ENCODE measurements at places on chromosomes 11 and 22.

GRCh38 chr11:109512249-109512648, 90.3 kb downstream of the C11orf87 start:
- no peak for DNase-seq

GRCh38 chr11:132278801-132279574, 908.6 kb downstream of the NTM start:
- DNase-seq: no peak

DNA sequence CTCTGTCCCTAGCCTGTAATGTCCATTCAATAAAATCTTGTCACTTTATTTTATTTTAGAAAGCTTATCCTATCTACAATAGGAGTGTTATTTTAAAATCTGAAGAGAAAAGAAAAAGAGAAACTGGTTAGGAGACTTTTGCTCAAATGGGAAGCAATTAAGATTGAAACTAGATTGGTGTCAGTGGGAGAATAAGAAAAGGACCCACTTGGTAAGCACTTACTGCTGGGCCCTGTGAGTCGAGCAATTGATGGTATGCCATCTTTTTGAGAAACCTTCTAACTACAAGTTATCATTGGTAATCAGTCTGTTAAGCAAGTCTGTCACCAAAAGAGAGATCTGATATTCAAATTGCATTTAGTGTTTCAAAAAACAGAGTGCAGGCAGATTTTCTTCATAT, 258.4 kb downstream of the GRM5 start:
- DNase-seq: no peak

DNA sequence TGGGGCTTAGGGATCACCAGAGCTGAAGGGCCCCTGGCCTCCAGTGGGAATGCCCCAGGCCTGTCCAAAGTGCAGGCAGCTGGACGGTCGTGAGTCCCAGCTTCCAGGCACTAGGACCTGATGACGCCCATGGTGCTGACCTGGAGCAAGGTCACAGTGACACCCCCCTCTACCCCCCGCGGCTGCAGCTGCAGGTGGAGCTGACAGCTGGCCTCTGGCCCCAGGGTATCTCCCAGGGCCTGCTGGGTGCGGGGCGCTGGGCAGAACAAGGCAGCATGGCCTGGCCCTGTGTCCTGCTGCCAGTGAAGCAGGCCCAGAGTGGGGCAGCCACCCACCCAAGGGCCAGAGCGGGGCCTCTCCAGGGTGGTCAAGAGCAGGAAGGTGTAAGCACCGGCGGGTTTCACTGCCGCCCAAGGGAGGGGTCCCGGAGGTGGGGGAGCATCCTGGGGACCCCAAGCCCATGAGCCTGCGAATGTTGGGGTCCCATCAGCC, 553 bp upstream of the TCIRG1 start:
- no peak for DNase-seq

DNA sequence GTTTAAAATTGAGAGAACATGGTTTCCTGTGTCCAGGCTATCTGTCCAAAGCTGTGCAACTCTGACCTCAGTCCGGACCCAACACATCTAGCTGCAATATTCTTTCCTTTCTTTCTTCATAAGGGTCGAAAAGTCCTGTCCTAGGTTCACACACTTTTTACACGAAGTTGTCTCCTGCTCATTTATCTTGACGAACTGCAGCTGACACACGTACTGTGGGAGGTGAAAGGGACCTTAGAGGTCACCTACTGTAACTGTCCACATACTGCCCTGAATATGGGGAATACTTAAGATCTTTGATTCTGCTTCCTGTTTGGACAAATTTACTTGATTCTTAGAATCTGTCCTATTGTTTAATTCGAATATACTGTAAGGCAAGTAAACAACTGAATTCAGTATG, 105.9 kb downstream of the CCDC83 start:
- no peak for DNase-seq

DNA sequence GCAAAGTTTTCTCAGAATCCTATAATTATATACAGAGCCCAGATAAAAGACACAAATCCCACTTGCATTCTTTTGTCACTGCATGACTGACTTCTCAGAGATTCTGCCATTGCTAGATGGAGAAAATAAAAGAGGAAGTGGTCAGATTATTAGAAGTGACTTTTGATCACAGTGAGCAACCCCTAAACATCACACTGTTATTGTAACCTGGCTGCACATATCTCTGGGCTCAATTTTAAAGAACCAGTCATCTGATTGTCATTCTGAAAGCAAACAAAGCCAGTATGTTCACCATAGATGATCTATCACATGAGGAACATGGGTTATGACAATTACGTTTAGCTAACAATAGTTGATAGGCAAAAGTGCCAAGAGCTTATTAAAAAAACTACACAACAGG, 47.8 kb downstream of the COPB1 start:
- no peak for DNase-seq

DNA sequence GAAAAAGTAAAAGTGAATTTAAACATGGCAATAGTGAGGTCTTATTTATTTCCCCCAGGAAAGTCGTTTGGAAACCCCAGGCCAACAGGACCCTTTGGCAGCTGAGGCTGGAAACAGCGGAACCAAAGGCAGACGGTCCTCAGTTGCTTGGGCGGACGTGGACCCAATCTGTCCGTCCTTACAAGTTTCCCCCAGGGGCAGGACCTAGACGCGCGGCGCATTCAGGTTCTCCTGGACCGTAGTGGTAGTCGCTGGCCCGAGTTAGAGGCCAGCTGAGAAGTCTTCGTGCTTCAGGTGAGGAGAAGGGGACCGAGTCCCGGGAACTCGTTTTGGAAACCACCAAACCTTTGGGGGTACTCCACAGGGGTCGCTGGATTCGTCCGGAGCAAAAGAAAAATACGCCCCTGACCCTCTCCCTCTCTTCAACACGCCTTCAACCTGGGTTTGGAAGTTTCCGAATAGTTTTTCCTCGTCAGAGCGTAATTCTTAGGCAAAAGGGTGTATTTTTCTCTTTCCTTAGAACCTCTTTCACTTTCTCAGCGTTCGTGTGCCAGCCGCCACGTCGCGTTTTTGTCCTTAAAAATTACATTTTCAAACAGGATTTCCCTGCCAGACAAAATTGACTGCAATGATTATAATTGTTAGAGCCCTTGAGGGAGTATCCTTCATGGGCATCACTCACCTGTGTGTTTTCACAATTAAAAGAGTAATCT, 2.1 kb downstream of the METTL15 start:
- peak; percentile 19 for DNase-seq

DNA sequence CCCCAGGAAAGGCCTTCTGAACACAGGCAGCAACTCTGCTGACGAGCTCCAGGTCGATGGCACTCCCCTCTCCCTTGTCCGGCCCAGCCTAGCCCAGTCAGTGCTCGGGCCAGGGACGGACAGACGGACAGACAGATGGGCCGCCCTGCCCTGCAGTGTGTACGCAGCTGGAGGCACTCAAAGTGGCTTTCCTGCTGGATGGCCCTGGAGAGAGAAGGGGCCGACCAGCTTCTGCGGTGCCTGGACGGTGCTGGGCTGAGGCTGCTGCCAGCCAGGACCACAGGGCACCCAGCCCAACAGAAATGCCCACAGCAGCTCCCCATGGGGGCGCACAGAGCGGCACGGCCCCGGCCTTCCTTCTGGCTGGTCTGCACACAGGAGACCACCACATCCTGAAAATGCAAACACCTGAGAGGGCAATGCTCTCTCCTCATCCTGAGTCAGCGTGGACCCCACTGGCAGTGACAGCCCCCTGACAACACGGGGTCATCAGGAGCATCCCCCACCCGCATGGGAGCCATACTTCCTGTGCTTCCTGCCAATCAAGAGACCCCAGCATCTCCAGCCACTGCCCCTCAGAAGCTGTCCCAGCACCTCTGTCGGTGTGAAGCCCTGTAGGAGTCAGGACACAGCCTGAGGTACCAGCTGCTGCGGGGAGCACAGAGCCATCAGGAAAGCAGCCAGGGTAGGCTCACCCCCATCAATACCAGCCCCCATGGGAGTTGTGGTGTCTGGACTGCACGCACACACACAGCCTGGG, 692 bp upstream of the MOB2 start:
- DNase-seq: no peak

- DNase-seq: no peak
Measured at GRCh38 chr11:81717695-81718094, 1016.0 kb downstream of the FAM181B start.

DNA sequence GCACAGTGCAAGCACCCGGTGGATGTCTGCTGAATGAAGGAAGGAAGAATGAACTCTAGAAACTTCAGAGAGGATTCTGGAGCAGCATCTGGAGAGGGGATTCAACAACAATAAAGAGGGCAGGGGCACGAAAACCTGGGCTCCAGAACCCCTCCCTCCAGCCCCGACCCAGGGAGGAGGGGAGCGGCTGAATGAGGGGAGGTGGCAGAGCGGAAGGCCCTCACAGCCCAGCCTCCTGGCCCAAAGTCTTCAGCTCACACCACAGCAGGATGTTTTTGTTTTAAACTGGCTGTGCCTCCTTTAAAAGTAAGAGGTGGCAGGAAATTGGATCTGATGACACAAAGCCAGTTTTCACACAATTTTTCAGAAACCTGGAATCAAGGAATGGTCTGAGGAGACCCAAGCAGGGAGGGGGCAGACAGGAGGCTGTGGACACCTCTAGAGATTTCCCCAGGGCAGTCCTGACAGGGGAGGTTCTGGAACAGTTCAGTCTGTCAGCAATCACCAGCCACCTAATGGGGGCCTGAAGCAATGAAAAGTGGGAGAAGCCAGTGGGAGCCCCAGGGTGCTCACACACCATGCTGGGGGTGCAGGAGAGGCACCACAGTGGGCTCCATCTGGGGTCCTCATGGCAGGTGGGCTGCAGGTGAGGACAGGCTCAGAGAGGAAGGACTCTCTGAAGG, 44.4 kb upstream of the TCF20 start:
- no peak for DNase-seq

GRCh38 chr11:27291954-27292636, 70.9 kb downstream of the CCDC34 start:
- no peak for DNase-seq

DNA sequence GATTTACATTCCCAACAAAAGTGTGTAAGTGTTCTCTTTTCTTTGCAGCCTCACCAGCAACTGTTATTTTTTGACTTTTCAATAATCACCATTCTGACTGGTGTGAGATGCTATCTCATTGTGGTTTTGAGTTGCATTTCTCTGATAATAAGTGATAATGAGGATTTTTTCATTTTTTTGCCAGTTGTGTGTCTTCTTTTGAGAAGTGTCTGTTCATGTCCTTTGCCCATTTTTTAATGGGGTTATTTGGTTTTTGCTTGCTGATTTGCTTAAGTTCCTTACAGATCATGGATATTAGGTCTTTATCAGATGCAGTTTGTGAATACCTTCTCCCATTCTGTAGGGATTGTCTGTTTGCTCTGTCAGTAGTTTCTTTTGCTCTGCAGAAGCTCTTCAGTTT, 107.7 kb downstream of the EHF start:
- DNase-seq: no peak

All from stimulated activated CD4-positive, alpha-beta T cell treated with anti-CD3 and anti-CD28 coated beads, TNF-alpha, amount 100 ng/mL, for 4 hours (primary cell).